ENCODE measurements at places on chromosomes 4 and X.
A peak's percentile ranks its signal among the peaks of the same experiment; 100 is the strongest.

GRCh38 chrX:139766545-139766983 is 58.6 kb upstream of the MCF2 start:
- no peak for DNase-seq

- DNase-seq, result no peak
Measured at GRCh38 chr4:176303938-176304337, 15.8 kb upstream of the SPCS3 start.

GRCh38 chrX:2272337-2272736 is 228.4 kb downstream of the DHRSX start:
- DNase-seq, result no peak

GRCh38 chr4:53137468-53137867 is 228.4 kb downstream of the SCFD2 start:
- DNase-seq, result no peak

DNA sequence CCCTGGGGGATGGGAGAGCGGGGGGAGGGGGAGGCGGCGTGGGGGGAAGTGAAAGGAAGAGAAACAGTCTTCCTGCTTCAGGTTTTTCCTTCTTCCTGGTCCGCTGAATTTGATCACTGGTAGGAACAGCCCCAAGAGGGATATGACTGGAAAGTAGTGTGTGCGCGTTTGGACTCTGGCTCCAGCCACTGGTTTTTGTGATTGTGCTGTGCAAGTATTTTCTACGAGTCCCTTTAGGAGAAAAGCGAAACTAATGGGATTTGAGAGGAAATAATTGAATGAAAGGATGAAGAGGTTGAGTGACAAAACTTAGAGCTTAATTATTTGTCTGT is 836 bp downstream of the PRRG1 start:
- DNase-seq, result no peak

- peak; percentile 2 for DNase-seq
Measured at GRCh38 chr4:22389240-22389870, 126.5 kb downstream of the ADGRA3 start.

DNA sequence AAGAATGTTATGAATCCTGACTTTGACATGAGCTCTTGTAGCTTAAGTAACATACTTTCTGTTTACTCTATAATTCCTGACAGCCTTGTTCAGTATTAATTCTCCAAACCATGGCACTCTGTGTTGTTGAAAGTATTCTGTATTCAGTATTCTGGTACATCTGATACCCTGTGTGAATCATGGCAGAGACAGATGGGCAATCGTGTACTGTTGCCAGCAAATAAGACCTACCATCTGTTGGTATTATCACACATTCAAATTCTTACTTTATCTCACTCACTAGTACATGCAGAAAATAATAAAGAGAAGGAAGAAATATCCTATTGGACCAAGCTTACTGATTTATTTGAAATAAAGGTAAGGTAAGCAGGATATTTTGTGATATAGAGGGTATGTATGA is 7.9 kb downstream of the MBTPS2 start:
- DNase-seq, result no peak

GRCh38 chrX:139121616-139122286 is 408.8 kb upstream of the F9 start:
- DNase-seq, result no peak

GRCh38 chr4:101334963-101335572 is 12.3 kb downstream of the PPP3CA start:
- DNase-seq, result no peak

DNA sequence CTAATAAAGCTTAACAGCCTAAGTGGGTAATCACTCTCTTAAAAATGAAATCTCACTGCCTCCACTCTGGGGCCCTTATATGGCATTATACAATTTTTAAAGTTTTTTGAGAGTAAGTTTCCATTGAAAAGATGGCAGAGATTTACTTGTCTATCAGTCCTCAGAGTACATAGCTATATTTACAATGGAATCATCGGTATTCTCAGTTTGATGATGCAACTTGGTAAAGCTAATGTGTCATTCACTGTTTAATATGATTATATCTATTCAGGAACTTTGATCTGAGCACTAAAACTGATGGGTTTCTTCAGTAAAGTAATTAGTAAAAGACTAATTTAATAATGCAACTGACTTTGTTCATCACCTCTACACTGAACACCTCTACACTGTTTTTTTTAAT is 51.6 kb downstream of the CT47B1 start:
- no peak for DNase-seq

GRCh38 chr4:145670422-145670821 is 9.5 kb upstream of the C4orf51 start:
- no peak for DNase-seq

- no peak for DNase-seq
Measured at GRCh38 chrX:150676221-150676620, 17.0 kb upstream of the MTMR1 start.

GRCh38 chrX:80512924-80513323 is 92.7 kb downstream of the TENT5D start:
- no peak for DNase-seq

- no peak for DNase-seq
Measured at GRCh38 chr4:38314663-38315062, 349.3 kb upstream of the KLF3 start.

GRCh38 chr4:142356118-142356759 is 489.9 kb downstream of the INPP4B start:
- no peak for DNase-seq

DNA sequence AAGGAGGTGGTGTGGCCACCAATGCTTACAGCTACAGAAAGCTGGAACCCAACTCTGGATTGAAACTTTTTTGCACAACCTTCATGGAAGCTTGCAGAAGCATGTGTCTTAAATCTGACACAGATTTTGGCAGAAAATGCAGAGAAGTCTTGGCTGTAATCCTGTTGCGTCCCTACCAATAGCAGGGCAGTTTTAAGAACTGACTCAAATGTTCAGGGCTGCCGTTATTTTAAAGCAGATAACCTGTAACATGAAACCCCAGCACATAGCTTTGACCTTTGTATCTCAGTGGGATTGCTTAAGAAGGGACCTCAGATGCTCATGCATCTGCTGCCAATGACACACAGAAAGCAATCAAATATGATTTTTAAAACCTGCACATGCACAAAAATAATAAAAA is at the start of gene VEGFD:
Gene VEGFD (minus strand): TSS at position 110 of the 400 bp plus-strand sequence. CDS start 467 bp downstream, outside the sequence.
- DNase-seq, result no peak

GRCh38 chr4:57084360-57084759 is 25.8 kb downstream of the IGFBP7 start:
- DNase-seq, result no peak

GRCh38 chrX:47129157-47129898 is 15.2 kb downstream of the NDUFB11 start:
- peak; percentile 87 for DNase-seq

DNA sequence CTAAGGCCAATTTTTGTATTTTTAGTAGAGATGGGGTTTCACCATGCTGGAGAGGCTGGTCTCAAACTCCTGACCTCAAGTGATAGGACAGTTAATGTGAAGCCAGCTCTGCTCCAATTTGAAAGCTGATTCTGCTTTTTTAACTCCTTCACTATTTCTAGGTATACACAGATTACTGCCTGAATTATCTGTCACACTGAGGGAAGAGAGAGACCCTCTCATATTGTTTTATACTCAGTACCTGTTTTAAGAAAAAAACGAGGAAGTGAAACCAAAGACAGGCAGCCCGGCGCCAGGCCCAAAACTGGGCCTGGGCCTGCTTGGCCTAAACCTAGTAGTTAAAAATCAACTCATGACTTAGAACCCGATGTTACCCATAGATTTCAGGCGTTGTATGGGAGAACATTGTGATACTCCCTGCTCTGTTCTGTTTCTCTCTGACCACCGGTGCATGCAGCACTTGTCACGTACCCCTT is 1601.5 kb upstream of the PCDH10 start:
- DNase-seq, result no peak

DNA sequence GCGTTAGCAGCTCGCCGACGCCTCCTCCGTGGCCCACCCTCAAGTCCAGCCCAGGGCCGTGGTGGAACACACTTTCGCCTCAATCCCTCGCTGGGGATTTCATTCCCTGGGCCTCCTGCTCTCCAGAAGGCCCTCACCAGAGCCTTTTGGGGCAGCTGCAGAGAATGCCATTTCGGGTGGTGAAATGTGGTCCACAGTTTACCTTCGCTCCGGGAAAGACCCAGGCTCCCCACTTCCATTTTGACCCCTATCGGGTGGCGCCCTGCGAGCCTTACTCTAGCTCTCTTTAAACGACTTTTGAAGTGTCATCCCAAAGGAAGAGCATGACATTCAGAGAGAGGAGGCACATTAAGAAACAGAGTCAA is 496 bp downstream of the SH2D1A start:
- no peak for DNase-seq

DNA sequence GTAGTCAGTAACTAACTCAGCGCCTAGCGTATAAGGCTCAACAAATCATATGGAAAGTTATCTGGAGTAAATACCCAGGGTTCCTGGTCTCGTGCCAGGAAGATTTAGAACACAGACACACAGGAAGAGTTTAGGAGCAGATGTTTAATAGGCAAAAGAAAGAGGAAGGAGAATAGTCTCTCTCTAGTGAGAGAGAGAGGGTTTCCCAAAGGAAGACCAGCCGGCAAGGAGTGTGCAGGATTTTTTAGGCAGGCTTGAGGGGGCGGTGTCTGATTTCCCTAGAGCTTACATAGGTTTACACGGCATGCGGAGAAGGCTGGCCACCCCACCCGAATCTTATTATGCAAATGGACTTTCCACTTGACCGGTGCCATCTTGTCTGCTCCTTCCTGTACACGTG is 284.0 kb upstream of the FRG1 start:
- DNase-seq, result no peak

DNA sequence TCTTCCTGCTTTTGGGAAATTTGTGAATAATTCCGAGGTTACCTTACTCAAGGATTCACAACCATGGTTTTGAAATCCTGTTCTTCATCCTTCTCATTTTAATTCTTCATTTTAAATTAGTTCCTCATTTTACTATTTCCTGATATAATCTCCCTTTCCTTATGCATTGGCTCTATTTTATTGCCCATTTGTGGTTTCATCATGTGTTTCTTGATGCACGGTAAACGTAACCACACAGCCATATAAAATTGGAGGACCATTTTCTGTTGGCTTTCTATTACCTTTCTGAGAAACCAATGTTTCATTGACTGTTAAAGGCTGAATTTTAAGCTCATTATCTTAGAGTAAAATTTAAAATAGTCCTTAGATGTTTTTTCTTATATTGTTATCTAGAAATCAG is 100.3 kb upstream of the NDST4 start:
- DNase-seq, result no peak

DNA sequence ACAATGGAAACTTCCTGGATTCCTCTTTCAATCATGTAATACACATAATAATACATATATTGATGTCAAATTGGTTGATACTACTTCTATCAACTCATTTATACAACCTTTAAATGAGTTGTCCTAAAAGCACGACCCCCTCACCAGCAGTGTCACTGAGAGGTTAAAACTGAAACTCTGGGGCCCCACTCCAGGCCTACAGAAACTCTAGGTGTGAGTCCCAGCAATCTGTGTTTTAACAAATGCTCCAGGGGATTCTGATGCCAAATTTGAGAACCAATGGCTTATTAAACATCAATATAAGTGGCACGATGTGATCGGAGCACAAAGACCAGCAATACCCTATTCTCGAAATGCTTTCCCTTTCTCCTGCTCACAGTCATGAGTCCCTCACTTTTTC is 47.9 kb downstream of the ATP8A1 start:
- DNase-seq, result no peak

DNA sequence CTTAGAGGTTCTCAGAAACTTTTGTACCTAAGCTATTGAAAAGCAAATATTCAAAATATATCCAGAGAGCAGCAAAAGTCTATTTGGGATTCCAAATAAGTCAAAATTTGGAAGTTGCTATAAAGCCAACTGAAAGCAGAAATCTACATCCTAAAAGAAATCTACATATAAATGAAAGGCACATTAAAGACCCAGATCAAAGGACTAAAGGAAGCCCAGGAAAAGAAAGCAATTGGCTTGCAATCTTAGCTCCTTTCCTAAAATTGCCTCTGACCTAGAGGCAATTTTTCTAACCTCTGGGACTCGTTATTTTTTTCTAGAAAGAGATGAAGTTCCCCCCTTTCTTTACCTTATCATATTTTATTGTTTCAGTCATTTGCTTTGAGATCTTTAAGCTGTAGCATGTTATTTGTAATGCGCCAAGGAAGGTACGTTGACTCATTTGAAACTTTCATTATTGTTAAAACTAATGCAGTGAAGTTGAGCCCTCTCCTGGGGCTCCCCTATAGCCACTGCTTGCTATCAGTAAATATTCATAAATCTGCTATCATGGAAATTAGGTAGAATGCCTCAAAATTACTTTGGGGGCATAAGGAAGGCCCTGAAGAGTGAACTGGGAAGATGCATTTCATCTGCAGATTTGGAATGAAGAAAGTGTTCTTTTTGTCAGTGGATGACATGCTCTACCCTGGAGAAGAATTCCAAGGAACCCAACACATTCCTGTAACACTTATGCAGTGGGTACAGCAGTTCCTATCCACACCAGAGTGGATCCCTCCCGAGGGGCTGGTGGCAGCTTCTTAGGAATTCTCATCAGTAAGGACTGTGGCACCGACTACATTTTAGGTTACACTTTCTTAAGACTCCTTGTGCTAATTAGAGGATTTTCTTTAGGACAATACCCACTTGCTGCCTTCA is 177.8 kb upstream of the IGFBP7 start:
- DNase-seq, result no peak

GRCh38 chr4:68948044-68948743 is 3.4 kb downstream of the UGT2A3 start:
- no peak for DNase-seq

DNA sequence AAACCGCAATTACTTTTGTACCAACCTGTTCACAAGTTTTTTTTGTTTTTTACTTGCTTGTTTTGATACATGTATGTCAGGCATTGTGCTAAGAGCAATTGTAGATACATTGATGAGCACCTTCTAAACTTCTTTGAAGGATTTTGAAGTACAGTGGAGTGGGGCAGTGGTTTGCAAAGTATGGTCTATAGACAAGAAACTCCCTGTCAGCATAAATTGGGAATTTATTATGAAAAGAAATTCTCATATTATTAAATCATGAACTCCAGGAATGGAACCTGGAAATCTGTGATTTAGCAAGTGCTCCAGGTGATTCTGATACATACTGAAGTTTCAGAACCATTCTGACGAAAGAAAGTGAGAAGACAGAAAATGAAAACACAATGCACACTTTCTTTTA is 733.4 kb downstream of the C4orf33 start:
- DNase-seq, result no peak

- DNase-seq, result no peak
Measured at GRCh38 chrX:20350596-20350995, 83.9 kb upstream of the RPS6KA3 start.
